ENCODE measurements at places on chromosomes 5 and 9. TPM values are rescaled to one million over a fixed set of nuclear protein-coding genes. Genes with fewer than 3 reads are reported as not detected.

DNA sequence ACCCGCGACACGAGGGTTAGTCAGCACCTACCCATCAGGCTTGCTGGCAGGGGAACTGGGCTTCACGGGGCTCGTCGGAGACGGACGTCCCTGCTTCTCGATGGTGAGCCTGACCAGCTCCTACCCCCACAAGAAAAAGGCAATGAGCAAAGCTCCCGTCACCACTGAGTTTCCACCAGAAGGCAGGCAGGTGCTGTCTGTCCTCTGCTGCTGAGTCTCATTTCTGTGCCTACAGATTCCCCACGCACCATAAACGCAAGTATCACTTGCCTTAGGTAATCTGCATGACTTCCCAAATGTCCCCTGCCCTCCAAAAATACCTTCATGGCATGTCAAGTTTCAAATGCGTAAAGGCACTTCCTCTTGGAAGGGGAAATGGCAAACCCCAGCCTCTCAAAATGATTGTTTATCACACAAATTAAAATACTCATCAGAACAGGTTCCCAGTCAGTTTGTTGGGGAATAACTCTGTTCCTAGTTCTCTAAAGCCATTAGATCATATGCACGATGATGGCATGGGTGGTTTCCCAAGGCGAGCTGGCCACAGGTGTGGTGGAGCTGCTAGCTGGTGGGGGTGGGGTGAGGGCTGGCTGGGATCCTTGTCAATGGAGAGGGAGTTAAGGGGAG, 85.0 kb downstream of the PRRT1B start:
- DNase-seq = no peak

DNA sequence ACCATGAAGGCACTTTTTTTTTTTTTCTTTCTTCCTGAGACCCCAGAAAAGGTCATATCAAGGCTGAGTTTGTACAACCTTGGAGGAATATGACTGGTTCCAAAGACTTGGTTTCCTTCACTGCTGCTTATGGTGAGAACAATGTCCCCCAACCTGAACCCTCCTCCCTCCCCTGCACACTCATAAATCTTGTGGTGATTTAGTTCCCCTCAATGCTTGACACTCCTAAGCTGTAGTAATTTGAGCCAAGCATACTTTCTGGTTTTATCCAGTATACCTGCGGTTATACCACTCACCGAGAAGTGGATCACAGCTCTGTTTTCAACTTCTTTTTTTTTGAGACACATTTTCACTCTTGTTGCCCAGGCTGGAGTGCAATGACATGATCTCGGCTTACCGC, 149.9 kb upstream of the KLF4 start:
- no peak for DNase-seq

DNA sequence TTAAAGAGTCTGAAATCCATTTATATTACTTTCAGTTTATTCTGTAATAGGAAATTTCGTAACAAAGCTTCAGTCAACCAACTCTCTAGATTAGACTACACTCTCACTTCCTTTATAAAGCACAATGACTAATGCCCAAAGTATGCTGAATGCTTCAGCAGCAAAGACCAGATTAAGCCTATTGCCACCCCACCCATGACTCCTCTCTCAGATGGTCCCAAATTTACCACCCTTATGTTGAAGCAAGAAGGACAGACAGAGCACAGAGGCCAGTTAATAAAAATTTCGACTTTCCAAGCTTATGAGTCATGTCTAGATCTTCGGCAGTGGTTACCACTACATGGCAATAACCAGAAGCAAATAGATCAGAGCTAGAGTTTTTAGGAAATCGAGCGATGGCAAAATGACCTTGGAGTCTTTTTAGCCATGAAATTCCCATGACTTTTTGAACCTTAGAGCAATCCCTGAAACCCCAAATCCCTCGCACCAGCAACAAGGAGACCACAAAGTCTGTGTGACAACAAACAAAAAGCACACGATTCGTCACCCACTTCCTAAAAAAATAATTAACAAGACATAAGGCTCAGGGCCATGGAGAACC, 287.8 kb upstream of the RASA1 start:
- DNase-seq = peak; percentile 92

- DNase-seq = no peak
These were observed 492.7 kb downstream of the RASEF start for GRCh38 chr9:82570226-82570625.

DNA sequence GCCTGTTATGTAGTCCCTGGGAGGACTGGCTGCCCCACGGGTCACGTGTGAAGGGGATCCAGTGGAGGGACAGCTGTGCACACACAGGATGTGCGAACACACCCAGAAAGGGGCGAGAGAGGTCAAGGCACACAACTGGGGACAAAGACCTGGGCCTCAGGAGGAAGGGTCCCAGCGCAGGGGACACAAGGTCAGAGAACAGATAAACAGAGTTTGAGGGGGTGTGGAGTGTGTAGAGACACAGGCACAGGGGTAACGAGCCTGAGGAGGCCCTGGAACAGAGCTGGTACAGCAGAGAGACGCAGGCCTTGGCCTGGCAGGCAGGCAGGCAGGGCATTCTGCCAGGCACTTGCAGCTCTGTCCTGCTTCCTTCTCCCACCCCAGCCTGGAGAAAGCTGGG, 14.8 kb upstream of the PSMD5 start:
- no peak for DNase-seq

- DNase-seq = no peak
These were observed 107.8 kb upstream of the FAM120A start for GRCh38 chr9:93343663-93344062.

DNA sequence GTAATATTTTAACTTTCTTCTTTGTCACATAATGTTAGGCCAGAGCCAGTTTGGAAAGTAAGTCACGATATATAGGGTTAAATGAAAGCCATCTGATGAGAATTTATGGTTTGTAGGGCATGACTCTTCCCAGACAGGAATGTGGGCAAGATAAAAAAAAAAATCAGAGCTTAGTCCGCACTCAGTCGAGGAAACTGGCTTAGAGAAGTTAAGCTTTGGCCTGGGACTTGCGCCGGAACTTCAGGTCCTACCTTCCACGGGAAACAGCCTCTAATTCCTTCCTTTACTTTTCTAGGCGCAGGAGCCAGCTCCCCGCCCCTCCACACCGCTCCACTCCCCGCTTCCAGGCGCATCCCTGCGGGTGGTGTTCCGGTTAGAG, 475 bp downstream of the DDX31 start:
- DNase-seq = no peak

DNA sequence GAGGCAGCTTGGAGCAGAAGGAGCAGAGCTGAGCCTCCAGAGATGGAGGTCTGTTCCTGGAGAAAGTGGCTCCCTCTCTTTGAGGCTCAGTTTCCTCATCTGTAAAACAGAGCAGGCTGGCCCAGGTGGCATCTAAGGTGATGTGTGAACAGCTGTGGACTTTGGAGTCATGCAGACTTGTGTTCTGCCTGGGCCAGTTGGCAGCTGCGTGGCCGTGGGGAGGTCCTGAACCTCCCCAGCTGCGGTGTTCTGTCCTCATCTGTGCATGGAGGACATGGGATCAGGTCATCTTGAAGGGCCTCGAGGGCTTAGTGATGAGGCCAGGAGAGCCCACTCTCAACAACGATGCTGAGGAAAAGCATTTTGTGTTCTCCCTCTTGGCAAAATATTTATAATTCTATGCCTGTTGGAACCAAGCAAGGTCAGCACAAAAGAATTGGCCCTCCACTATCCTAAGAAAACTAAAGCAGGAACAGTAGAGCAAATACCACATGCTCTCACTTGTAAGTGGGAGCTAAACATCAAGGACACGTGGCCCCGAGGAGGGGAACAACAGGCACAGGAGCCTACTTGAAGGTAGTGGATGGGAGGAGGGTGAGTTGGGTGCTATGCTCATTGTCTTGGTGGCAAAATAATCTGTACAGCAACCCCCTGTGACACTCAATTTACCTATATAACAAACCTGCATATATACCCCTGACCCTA, 63.2 kb upstream of the COL15A1 start:
- DNase-seq = no peak

DNA sequence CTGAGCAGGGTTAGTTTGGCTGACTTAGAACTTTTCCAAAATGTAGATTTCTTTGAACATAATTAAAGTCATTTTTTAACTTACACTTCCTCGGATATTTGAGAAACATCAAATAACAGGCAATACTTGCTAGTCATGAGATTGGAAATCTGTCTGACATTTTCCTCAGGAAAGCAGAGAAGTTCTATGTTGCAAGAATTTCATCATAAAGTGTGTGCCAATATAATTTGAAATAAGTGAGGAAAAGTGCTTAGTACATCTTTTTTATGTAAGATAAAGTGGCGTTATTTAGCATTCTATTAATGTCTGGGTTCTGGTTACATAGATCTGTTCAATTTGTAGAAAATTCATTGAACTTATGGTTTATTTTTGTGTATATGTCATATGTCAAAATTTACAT, 48.7 kb upstream of the C5orf47 start:
- DNase-seq = peak; percentile 24

DNA sequence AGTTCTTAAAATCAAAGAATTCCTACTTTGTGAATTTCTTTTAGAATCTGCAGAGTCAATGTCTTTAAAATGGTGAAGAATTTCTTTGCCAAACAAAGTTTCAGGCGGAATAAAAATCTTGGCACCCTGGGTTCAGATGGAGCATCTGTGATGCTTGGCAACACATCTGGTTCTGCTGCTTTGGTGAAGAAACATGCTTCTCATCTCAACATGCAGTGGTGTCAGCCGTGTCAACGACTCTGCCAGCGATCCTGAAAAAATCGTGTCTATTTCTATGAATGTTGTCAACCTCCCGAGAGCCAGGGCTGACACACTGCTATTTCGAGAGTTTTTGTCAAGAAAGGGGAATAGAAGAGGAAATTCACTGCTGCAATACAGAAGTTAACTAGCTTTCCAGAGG, 151.5 kb downstream of the SLF1 start:
- no peak for DNase-seq

GRCh38 chr9:38724754-38725153, 4.8 kb upstream of the FAM240B start:
- no peak for DNase-seq

DNA sequence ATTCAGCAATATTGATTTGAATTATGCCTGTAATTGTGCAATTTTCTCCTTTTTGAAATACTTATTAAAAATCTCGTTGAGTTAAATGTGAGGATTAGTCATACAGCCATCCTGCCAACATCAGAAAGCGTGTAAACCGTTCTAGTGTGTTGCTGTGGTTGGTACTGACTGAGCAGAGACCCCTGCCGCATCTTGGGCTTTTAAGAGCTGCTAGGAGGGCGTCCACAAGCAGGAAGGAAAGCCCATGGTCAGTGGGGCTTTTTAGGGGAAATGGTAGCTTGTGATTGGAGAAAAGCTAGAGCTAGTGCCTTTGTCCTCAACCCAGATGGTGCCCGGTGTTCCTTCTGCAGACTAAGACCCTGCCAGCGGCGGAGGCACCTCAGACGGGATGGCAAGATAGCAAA, 1.3 kb downstream of the SDHA start:
- DNase-seq = peak; percentile 54

DNA sequence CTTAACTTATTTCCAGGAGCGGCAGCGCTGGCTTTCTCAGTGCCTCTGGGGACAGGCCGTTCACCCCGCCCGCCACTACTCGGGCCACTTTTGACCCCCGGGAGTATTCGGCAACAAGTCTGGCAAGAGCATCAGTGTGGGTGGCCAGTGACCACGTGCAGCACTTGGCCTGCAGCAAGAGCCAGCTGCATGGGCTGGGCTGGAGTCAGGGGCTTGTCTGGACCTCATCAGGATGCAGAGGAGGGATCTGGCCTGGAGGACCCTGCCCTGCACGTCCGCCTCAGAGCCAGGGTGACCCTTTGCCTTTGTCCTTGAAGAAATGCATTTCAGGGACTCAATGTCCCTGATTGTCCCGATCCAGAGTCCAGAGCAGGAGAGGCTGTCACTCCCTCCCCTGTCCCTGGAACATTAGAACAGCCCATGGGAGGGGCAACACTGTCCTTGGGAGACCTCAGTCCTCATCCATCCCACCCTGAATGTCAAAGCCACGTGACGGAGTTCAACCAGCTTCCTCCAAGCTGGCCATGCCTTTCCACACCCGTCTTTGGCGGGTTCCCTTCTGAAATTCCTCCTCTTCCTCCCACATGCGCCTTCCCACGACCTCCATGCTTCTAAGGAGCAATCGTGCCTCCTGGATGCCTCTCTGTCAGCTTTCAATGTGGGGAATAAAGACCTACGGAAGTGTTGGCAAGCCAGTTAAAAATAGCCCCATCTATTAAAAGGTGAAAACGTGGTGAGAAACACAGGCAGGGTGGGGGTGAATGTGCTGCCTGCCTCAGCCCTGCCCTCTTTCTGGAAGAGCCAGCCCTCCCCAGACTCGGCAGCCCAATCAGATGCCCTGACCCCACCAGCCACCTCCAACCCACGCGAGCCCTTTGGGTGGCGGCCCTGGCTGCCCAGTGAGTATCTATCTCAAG, 99.0 kb downstream of the OLFM1 start:
- no peak for DNase-seq

DNA sequence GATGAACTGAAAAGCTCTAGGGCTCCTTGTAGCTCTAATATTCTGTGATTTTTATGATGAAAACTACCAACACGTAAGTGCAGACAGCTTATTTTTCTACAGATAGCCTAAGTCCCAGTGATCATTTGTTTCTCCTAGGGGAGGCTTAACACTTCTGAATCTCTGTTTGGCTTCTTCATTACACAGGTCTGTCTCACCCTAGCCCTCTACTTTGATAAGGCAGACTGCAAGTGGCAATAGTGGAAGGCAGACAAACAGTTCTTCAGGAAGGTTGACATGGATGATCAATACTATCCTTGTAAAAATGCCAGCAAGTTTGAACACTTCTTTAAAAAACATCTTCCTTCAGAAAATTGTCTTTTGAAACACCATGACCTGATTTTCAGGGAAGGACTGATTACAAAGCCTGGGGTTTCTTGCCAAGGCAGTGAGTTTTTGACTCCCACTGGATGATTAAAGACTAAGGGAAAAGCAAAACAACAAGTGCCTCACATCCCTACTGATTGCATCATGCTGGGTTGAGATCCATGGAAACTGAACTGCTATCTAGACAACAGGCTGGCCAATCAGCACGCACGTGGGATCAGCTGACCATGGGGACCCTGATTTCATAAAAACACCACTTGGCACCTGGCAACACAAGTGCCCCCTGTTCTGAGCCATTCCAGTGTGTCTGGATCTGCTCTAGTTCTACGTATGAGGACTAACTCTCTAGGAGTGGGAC, 212.2 kb downstream of the SMARCA2 start:
- peak; percentile 90 for DNase-seq

GRCh38 chr9:71120501-71121247, 747 bp downstream of the TRPM3 start:
- DNase-seq = no peak

GRCh38 chr9:13063880-13064459, 215.5 kb downstream of the MPDZ start:
- DNase-seq = no peak

GRCh38 chr9:111752455-111752854, 42.3 kb downstream of the SHOC1 start:
- peak; percentile 50 for DNase-seq

The ICE1 gene
- total RNA-seq = 34.6 TPM

The FAM169A gene
- 0.16 TPM for total RNA-seq

The NDUFS4 gene
- total RNA-seq = 200 TPM

The LCN9 gene
- total RNA-seq = not detected
